Stimulated activated CD4-positive, alpha-beta T cell treated with anti-CD3 and anti-CD28 coated beads, Interleukin-1b, Interleukin-23, amount 100 ng/mL, for 1 hour (primary cell): ENCODE measurements at places on chromosomes 6 and 20.

DNA sequence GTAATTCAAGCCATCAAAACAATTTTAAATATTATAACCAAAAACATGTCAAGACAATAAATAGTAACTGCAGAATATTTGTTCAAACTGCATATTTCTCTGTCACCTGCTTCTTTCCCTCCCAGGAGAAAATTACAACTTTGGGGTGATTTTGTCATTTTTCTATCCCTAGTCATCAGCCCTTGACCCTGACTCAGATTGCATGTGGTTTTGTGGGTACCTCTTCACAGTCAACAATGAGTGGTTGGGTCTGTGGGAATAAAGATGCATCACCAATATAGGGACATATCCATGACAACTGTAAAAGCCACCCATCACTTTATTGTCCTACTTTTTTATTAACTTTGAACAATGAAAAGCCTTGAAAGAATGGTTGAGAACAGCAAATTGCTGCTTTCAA lies 7.3 kb downstream of the COL10A1 start:
- DNase-seq = no peak

DNA sequence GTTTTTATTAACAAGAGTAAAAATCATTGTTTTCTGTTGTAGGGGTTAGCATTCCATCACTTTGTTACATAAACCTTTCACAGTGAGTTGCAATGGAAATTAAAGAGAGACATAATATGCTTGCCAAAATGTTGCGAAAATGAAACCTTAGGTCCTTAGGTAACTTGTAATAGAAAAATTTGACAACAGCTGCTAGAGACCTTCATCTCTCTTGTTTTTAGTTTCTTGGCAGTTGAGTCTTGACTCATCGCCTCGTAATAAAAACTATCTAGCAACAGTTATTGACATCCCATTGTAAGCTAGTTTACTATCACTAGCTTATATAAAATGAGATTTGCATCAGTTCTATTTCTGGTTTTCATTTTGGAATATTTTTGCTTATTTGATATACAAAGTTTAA lies 179.0 kb upstream of the MMS22L start:
- DNase-seq = no peak

DNA sequence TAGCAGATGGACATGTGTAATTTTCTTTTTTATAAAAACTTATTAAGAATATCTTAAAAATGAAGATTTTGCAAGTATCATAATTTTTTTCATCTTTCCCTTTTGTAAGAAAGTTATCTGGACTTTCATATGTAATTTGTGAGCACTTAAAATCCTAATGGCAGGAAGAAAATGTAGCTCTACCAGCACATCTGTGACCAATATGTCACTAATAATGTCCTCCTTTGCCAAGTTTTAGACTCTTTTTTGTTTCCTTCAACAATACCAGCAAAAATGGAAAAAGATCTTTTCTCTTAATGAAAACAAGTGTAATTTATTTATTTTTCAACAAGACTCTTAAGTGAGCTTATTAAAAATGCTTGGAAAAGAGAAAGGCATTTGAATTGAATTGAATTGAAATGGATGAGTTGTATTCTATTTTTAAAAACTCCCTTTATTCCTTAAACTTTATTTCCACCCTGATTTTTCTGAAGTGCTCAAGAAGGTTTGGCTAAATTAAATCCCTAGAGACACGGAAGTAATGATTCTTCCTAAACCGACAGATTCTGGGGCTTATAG lies 110.7 kb downstream of the KIF6 start:
- DNase-seq = no peak

- peak; percentile 27 for DNase-seq
These were observed 50.2 kb upstream of the HINT3 start for GRCh38 chr6:125906158-125906998.

- no peak for DNase-seq
These were observed 4.2 kb upstream of the ITPR3 start for GRCh38 chr6:33616913-33617312.

- no peak for DNase-seq
These were observed 10.3 kb upstream of the CTAGE9 start for GRCh38 chr6:131721161-131721560.

- DNase-seq = no peak
These were observed 27.6 kb downstream of the PKHD1 start for GRCh38 chr6:52059821-52060220.
